ENCODE measurements at places on chromosomes 5 and 9.

DNA sequence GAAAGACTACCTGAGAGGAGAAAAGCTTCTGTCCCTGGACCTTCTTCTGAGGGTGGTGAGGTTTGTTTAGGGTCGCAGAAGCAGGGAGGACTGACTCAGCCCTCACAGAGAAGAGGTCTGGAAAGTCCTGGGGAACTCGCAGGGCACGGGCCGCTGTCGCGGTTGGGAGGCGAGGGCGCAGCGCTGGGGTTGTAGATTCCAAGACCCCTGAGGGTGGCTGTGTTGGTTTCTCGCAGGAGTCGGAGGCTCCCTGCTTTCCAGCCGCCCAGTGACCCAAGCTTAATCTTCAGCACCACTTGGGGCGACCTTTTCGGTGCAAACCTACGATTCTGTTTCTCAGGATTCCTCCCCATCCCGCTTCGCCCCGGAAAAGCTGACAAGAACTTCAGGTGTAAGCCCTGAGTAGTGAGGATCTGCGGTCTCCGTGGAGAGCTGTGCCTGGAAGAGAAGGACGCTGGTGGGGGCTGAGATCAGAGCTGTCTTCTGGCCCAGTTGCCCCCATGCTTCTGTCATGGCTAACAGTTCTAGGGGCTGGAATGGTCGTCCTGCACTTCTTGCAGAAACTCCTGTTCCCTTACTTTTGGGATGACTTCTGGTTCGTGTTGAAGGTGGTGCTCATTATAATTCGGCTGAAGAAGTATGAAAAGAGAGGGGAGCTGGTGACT, 482 bp downstream of the SLC27A6 start:
- no peak for DNase-seq

DNA sequence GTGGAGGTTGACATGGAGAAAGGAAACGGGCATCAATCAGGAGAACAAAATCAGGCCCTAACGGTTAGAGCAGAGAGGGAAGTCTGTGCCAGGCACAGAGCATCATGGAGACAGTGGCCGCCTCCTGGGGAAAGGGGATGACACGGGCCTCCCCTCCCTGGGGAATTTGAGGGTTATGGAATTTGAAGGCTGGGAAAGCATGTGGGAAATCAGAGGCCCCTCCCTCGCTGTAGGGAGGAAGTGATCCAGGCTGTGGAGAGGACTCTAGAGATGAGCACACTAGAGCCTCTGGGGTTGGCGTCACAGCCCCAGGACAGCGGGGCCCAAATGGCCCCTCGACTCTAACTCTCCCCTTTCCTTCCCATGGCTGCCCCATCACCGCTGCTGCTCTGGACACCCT, 36.7 kb downstream of the PROP1 start:
- no peak for DNase-seq

- no peak for DNase-seq
Measured at GRCh38 chr5:33781286-33781685, 110.5 kb downstream of the ADAMTS12 start.

GRCh38 chr5:74493411-74493810, 147.1 kb downstream of the ENC1 start:
- DNase-seq, result no peak

DNA sequence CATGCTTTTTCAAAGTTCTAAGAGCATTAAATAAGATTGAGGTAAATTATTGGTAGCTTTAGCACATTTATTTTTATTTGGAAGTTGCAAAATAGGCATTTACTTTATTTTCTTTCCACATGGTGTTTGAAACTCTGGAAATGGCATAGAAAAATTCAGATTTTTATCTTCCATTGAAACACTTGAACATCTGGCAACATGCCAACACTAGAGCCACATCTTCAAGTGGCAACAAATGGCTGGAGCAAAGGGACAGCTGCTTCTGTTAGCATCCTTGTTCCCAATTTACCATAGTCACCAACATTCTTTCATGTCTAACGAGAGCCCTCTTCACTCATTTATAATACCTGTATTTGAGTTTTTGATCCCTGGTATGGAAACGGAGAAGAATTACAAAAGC, 539.9 kb downstream of the ZNF608 start:
- no peak for DNase-seq

All from activated CD4-positive, alpha-beta T cell treated with anti-CD3 and anti-CD28 coated beads, Interleukin-2, amount 50 U/mL, for 1 hour (primary cell).